ENCODE measurements at places on chromosomes 5 and 9.

DNA sequence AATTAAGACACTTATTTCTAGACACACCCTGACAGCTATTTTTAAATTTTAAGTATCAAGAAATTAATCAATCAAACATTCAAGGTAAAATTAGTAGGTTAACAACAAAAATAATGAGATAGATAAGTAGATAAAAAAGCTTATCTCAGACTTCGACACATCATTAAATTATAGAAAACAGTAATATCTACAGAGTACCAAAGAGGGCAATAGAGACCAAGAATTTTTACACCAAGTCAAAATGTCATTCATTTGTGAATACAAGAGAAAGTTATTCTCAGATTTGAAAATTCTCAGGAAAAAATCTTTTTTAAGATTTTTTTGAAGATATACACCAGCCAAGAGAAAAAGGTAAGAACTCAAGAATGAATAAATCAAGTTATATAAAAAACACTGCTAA lies 445.6 kb downstream of the ACTL7B start:
- DNase-seq = no peak

DNA sequence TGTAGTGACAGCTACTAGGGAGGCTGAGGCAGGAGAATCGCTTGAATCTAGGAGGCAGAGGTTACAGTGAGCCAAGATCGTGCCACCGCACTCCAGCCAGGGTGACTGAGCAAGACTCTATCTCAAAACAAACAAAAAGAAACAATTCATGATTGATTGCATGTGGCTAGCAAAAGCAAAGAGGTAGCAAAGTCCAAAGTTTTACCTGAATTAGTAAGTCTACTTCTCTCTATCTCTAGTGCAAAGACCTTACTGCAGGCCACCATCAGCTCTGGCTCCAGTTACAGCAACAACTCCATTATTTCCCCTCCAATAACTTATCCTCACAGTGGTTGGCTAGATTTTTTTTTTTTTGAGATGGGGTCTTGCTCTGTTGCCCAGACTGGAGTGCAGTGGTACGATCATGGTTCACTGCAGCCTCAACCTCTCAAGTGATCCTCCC lies 6.2 kb upstream of the SAR1B start:
- no peak for DNase-seq

DNA sequence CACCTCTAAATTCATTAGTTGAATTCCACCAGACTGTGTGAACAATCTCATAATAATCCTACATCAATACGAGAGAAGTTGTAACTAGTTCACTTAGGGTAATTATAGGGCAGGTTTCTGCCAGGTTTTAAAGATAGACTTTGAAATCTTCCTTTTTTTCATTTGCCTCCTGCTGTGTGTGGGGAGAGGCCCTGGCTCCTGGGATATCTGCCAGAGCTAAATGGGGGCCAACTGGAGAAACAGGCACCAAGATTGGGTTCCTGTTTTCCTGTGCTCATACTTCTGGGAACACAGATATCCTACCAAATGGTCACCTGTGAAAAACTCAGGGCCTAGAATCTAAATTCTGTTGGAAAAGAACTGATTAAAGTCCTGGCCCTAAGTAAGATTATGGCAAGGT lies 42.3 kb downstream of the SH3RF2 start:
- DNase-seq = no peak

DNA sequence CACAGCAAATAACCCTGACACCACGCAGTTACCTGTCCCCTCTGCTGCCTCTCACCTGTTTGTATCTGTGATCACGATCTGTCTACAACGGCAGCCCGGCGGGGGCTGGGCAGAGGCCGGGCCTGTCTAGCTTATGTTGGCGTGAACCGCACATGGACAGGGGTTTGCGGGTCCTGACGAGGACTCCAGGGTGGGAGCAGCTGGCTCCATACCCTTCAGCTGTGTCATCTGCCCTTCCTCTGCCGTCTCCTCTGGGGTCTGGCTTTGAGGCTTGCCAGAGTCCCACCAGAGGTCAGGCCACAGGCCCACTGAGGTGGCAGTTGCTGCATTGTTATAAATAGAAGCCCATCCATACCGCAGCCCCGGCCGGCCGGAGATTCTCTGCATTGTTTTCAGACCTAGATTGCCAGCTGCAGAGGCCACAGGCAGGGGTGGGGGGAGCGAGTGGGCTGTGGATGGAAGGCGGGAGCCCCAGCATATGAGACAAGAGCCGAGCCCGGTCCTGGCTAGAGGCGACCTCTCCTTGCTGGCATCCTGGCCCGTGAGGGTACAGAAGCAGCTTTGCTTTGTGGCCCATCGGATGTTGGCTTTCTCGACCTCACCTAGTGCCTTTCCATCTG lies 37.8 kb downstream of the FAM78A start:
- no peak for DNase-seq

GRCh38 chr9:112112941-112113681 lies 62.0 kb downstream of the SUSD1 start:
- peak; percentile 27 for DNase-seq

DNA sequence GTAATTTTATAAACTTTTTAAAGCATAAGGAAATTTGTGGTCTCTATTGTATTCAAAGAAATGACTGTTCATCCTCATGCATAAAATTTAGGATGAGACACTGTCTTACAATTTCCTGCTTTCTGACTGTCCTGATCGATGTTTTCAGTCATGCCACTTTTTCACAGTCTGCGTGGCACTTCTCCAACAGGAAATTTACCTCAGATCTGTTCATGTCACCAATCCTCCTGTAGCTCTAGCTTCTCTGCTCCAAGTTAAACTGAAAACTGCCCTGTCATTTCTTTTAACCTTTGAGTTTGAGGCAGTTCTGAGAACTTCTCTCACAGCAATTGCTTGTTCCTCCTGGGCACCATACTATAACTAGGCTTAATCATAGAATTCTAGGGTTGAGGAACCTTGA lies 455.1 kb downstream of the EFNA5 start:
- DNase-seq = no peak

- no peak for DNase-seq
Measured at GRCh38 chr9:89412951-89413350, 85.0 kb downstream of the SEMA4D start.

- DNase-seq = no peak
Measured at GRCh38 chr9:93127395-93127911, 6.6 kb downstream of the NINJ1 start.

GRCh38 chr5:106454651-106455415 lies 1215.9 kb downstream of the EFNA5 start:
- no peak for DNase-seq

GRCh38 chr9:33211695-33212393 lies 28.1 kb upstream of the SPINK4 start:
- DNase-seq = no peak

DNA sequence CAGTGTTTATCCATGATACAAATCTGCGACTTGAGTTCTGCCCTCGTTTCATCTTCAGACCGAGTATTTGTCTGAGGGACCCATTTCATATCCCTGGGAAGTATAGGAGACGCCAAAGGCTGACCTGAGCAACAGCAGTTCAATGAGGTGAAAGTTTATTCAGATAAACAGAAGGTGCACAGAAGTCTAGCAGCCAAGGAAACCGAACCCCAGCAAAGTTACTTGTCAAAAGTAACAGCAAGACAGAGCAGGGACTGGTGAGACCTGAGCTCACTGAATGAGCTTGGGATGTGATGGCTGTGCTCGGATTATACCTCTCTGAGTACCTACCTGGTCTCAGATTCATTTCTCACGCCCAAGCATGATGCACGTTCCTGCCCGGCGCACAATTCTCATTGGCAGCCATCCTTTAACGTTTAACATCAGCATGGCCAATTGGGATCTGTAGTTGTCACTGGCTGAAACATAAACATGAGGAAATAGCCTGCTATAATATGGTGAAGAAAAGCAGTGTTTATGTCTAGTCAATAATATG lies 599 bp downstream of the LYRM7 start:
- DNase-seq = peak; percentile 14

DNA sequence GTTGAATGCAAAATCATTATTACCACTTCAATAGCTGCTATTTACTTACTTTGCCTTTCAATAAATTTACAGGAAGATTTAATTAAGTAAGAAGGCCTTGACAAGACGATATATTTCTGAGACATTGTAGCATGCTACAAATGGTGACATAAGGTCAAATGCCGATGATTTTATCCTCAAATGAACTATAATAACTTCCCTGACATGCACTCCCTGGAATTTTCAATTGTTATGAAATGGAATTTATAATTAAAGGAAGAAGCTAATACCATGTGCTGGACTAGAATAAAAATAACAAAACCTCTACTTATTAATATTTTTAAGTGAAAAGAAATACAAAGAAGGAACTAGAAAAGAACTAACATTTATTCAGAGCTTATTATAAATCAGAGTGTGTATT lies 30.2 kb upstream of the ITGA1 start:
- no peak for DNase-seq

- DNase-seq = no peak
Measured at GRCh38 chr5:31733371-31733770, 94.4 kb downstream of the PDZD2 start.

- no peak for DNase-seq
Measured at GRCh38 chr9:86515221-86515620, 161.0 kb upstream of the TUT7 start.

DNA sequence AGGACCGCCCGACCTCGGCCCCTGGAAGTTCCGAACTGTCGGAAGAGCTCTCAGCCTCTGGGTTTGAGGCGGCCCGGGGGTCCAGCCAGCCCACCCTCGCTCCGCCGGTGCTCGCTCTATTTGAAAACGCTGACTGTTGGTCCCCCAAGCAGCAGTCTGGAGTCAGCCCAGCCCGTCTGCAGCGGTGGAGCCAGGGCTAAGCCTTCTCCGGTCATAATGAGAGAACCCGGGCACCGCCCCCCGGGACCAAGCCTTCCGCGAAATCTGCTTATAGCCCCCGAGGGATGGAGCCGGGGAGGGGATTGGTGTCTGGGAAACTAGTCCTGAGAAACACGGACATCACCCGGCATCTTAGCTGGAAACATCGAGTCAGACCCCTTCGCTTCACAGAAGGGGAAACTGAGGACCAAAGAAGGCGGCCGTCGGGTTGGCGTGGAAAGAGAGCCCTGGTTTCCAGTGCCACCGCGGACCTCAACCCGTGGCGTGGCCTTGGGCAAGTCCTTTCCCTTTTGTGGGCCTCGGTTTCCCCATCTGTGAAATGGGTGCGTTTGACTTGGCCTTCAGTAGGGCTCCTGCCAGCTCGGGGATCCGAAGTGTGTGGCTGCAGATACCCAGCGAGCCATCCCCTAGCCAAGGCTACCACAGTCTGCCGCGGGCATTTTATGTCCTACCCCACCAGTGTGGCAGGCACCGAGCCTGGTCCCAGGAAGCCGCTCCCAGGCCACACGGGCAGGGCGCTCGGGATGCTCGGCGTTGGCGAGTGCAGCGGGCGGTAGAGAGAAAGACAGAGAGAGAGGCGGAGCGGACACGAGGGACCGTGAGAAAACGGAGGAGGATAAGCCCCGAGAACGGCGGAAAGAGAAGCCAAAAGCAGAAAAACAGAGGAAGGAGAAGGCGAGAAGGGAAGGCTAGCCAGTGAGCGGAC lies 857 bp downstream of the ADAM19 start:
- DNase-seq = no peak

GRCh38 chr5:16066810-16067209 lies 112.8 kb downstream of the MARCHF11 start:
- DNase-seq = no peak

GRCh38 chr5:104353371-104353770 lies 790.8 kb upstream of the NUDT12 start:
- DNase-seq = no peak

Measured in CD4-positive, alpha-beta T cell treated with Interleukin-15 for 4 hours (primary cell).